ENCODE measurements at places on chromosomes 5 and 9.

- DNase-seq, result no peak
These were observed 395.9 kb downstream of the PSAT1 start for GRCh38 chr9:78692871-78693270.

DNA sequence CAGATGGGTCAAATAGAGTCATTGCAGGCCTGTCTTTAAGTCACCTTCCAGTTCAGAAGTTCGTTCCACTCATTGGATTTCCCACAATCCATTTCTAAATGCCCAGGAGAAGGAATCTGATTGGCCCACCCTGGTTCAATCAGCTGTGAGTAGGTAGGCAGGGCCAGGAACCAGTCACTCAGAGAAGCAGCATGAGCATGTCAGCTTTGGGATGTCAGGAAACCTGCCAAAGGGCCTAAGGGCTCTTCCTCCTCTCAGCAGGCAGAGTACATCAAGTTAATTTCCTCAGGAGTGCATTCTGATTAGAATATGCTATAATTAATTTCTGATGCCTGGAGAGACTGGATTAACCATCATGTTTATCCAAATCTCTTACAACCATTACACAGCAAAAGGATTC is 412.9 kb upstream of the CCNH start:
- DNase-seq, result no peak

- DNase-seq, result no peak
These were observed 223.6 kb upstream of the EFNA5 start for GRCh38 chr5:107894361-107894760.

DNA sequence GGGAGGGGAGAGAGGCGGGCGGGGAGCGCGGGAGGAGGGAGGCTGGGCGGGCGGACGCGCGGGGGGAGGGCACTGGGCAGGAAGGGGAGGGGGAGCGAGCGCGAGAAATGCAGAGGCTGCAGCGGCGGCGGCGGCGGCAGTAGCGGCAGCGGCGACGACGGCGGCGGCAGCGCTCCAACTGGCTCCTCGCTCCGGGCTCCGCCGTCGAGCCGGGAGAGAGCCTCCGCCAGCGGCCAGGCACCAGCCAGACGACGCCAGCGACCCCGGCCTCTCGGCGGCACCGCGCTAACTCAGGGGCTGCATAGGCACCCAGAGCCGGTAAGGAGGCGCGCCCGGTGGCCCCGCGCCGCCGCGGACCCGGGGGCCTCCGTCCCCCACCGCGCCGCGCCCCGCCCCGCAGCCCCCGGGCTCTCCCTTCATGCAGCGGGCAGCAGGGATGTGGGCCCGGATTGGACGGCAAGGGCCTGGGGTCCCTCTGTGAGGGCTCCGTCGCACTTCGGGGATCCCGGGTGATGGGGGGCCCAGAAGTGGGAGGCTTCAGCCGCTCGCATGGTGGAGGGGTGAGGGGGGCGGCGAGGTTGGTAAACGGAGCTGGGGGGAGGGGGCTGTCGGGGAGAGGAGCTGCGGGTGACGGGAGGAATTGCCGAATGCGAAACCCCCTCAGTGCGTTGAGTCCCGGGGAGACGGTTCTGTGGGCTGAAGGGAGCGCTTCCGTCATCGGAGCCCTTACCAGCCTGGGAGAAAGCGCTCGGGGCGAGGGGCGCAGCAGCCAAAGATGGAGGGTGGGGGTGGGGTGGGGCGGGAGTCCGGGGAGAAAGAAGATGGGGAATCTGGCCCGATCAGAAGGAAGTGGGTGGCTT is at the start of gene BASP1:
BASP1 (plus strand) TSS at position 139 of the 860 bp plus-strand sequence. CDS start 57,586 bp downstream, outside the sequence.
- no peak for DNase-seq

DNA sequence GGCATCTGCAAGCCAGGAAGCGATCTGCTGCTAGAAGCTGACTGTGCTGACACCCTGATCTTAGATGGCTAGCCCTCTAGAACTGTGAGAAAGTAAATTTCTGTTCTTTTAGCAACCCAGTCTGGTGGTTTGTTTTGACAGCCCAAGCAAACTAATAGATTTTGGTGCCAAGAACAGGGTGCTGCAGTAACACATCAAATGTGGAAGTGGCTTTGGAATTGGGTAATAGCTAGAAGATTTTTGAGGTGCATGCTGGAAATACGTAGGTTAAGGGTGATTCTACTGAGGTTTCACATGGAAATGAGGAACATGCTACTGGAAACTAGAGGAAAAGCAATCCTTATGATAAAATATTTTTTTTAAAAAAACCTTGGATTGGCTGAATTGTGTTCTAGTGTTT is 153.5 kb upstream of the SH3GL2 start:
- DNase-seq, result no peak

- no peak for DNase-seq
These were observed 46.1 kb upstream of the RIC1 start for GRCh38 chr9:5582835-5583195.

DNA sequence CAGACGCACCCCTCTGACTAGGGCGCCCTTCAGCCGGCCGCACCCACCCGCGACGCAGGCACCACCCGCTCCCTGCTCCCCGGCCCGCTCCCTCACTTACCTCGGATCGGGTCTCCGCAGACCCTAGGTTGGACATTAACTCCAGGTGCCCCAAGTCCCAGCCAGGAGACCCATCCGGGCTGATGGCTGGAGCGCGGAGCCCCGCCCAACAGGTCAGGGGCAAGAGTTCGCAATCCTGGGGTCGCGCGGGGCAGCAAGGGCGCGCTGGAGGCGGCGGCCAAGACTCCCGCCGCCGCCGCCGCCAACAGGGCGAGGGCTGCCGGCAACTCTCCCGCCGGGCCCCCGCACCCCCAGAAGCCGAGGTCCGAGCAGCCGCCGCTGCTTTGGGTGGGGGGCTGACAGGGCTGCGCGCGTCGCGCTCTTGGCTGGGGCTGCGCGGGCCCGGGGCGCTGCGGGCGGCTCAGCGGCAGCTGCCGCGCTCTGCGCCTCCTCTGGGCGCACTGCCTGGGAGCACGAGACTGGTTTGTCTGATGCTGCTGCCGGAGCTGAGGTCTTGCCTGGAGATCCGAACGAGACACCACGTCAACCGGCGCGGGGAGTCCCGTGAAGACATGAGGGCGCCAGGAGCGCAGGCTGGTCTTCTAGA is at the start of gene GDNF:
GDNF (minus strand) TSS at position 635 of the 646 bp plus-strand sequence. CDS start 5,245 bp downstream, outside the sequence.
- DNase-seq, result no peak

GRCh38 chr5:6750142-6750840 is 37.1 kb downstream of the TENT4A start:
- DNase-seq, result no peak

DNA sequence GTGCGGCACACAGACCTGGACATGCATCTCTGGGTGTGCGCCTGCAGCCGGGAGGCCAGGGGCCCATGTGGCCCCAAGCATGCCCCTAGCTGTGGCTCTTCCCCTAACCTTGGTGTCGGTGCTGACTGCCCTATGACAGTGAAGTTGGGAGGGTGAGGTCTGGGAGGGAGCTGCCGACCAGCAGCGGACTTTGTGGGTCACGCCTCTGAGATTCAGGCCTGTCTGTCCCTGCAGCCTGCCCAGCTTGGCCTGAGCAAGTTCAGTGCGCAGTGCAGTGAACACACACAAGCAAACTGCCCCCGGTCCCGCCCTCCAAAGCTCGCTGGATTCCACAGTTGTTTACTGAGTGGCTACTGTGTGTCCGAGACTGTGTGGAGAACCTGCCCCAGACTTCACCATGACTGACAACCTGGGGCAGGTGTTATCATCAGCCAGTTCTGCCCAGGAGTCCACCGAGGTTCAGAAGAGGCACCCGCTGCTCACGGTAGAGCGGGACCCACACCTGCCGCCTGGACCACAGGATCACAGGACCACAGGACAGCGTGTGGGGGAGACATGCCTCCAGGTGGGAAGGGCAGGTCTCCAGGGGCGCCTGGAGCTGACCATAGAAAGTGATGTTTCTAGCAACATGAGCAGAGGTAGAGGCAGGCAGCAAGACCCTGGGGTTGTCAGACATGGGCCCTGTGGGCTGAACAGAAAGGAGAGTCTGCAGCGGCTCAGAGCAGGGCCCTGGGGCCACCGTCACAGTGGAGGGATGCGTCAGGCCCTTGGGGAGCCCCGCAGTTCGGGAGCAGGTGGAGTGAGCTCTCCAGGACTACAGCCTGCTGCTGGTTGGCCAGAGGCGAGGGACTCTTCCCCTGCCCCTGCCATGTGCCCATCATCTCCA is 105.1 kb downstream of the PHF2 start:
- no peak for DNase-seq

DNA sequence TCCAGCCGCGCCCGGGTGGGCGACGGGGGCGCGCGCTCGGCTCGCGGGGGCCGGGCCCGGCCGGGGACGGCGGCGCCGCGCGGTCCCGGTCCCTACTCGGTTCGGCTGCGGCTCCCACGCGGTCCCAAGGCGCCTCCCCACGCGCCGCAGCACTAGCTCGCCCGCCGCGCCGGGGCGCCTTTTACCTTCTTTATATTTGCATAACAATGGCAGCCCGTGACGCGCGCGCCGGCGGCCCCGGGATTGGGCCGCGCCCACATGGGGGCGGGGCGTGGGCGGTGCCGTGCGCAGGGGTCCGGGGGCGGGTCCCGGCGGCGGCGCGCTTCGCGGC is at the start of gene NRARP:
NRARP (minus strand) TSS at position 154 of the 331 bp plus-strand sequence. CDS start 343 bp downstream, outside the sequence.
- DNase-seq, result peak; percentile 90

DNA sequence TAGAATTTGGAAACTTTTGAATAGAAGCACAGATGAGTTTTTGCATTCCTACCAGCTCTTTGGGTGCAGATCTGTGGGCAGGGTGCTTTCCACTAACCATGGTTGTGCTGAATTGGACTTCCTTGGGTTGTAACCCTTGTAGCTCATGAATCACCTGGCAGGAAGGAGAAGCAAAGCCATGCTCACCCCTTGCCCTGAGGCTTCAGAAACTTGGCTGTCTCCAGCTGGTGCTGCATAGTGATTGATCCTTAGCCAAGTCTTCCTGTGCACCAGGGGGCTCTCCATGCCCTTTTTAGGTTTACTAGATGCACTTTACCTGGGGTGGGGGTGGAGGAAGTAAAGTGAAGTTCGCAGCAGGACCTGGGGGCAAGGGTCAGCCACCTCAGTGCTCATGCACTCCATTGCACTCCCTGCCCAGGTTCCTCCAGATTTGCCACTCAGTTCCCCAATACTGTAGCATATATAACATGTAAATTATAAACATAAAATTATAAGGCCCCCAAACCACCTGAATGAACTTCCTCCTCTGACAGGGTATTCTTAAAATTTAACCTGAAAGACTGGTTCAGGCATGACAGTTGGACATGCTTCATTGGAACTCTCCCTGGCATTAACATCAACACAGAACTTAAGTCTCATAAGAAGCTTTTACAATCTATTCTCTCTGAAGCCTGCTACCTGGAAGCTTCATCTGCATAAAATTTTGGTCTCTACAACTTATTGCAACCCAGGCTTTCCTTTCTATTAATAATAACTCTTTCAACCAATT is 25.8 kb upstream of the IFNA14 start:
- DNase-seq, result no peak

DNA sequence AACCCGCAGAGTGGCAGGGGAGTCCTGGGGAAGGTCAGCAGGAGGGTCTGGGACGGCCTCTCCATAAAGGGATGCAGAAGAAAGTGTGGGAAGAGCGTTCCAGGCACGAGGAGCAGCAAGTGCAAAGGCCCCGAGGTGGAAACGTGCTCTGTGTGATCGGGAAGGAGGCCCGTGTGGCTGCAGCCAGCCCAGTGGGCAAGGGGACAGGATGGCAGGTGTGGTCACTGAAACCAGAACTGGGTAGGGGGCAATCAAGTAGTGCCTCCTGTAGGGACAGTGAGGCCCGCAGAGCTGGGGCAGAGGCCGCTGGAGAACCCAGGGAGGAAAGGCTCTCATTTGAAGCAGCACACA is 16.3 kb upstream of the LAMC3 start:
- DNase-seq, result no peak

DNA sequence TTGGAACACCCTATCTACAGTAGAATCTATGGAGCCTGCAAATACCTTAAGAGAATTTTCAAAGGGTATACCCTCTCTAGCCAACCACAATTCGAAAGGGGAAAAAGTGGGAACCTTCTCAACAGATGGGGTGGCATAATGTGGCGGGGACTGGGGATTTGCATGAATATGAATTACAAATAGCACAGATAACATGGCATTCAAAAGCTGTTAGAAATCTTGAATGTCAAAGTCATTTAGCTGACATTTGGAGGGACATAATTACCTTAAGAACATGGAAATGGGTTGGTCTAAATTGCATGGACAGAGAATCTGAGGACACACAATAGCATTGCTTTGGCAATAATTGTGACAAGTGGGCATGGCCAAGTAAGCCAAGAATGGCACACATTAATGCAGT is 23.2 kb upstream of the TYRP1 start:
- DNase-seq, result no peak

DNA sequence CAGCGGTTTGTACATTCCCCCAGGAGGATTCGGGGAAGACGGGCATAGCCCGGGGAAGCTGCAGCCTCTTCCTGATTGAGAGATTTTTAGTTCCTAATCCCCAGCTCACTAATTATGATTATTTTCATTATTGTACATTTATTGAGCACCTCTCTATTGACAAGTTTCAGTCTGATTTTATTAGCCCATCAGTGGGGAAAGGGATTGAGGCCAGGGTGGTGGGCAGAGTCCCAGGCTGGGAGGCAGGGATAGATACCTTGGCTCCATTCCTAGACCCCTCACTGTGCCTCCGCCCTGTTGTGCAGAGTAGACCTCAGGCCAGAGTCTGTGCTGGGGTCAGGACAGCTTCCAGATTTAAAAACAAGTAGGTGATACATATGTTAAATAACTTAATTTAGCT is 27.2 kb downstream of the TCOF1 start:
- DNase-seq, result no peak

DNA sequence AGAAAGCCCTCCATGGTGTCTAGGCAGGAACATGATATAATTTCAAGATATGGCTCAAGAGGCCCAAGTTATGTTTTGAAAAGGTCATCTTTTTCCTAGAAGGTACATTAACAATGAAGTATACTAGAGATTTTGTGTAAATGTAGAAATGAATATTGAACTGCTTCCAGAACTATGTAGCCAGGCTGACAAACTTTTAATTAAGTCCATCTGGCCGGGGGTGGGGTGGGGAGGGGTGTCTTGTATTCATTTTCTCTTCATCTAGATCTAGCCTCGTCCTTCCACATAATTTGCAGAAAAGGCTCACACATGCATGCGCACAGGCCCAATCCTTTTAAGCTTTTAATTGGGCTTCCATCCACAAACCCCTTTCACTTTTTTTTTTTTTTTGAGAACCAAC is 323.3 kb downstream of the ARL15 start:
- DNase-seq, result no peak

GRCh38 chr9:130106860-130107233 is 53.1 kb downstream of the GPR107 start:
- no peak for DNase-seq

GRCh38 chr9:129270903-129271431 is 92.9 kb upstream of the IER5L start:
- DNase-seq, result no peak

- no peak for DNase-seq
These were observed 110.6 kb upstream of the FER start for GRCh38 chr5:108637134-108637533.

GRCh38 chr9:92762196-92762595 is 2.4 kb downstream of the BICD2 start:
- DNase-seq, result no peak

Measured in activated T-helper 9 cell treated with anti-CD3 and anti-CD28 coated beads, Interleukin-2, amount 50 U/mL, for 16 hours (primary cell).